ENCODE measurements at places on chromosomes 16 and 17.

DNA sequence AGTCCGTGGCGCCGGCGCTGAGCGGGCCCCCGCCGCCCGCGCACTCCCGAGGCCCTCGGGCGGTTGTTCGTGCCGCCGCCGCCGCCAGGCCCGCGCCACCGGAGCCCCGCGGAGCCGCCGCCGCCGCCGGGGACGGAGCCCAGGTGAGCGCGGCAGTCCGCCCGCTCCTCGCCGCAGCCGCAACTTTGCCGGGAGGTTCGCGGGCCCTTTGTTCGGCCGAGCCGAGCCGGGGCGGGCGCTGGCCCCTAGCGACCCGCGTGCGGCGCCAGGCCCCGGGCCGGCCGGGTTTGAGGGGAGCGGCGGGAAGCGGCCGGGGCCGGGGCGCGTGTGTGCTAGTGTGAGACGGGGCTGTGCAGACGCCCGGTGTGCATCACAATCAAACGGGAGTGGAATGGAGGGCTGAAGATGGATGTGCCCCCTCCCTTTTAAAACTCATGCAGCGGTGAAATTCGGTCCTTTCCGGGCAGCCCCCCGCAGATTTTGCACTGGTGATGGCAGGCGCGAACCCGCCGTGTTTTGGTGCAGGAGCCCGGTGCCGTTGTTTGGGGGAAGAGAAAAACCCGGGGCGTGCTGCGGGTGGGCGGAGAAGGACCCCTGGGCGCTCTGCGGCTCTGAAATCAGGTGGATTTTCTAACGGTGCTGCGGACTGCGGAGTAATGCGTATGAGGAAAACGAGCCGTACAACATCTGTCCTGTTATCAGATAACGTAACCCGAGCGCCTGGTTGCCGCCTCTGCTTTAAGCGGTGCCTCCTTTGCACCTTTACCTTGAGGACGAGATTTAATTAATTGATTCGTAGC is 823 bp downstream of the TNRC6C start:
- DNase-seq: no peak

GRCh38 chr16:11976850-11977375 is 379 bp downstream of the SNX29 start:
- no peak for DNase-seq

GRCh38 chr17:81350320-81350890 is 44.9 kb upstream of the BAHCC1 start:
- DNase-seq: no peak

DNA sequence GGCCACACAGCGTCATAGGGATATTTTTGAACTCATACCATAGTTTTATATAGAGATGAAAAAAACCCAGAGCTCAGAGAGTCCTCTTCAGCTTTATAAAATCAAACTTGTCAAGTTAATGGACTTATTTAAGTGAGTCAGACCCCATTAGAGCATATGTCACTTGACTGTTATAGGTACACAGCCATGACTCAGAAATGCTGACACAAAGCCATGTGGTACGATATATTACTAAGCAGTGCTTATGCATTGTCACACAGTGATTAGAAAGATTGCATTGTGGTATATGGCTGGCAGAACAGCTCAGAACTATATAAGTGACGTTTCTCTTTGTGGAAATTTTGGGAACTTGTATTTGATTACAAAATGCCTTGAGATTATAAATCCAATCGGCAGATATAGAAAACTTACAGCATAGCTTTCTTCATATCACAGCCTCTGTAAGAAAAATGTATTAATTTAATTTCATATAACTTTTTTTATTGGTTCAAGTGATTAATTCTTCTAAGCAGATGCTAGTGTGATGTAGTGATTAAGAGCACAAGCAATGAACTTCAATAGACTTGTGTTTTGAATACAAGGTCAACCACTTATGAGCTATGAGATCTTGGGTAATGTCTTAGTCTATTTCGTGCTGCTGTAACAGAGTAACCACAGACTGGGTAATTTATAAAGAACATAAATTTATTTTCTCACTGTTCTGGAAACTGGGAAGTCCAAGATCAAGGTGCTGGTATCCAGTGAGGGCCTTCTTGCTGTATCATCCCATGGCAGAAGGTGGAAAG is 25.8 kb upstream of the GINS3 start:
- no peak for DNase-seq

DNA sequence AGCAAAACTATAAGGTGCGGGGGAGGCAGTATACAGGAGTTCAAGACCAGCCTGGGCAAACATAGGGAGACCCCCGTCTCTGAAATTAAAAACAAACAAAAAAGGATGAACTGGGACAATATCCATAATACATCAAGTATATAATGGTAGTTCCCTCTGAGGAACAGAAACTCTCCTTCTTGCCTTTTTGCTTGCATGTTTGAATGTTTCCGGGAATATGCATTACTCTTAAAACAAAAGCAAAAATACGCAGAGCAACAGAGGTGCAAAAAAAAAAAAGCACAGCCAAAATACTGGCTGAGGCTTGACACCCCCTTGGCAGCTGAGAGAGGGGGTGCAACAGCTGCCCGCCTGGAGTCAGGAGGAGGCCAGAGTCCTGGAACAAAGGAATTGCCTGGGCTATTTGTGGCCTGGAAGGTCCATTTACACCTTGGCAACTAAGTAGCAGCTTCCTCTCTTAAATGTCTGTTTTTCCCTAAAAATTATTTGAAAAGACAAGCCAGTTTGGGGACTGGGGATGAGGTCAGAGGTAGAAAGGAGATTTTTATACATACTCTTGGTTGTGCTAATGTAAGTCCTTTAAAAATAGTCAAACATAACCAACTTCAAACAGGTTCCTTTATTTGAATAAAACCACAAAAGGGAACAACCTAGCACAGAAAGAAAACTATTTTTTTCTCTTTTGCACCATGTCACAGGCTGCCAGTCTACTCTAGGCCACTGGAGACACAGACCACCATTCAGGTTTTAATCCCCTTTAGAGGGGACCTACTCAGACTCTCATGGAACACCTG is 19.5 kb downstream of the USP7 start:
- DNase-seq: no peak

- no peak for DNase-seq
Measured at GRCh38 chr16:23290189-23291062, 11.7 kb upstream of the SCNN1B start.

DNA sequence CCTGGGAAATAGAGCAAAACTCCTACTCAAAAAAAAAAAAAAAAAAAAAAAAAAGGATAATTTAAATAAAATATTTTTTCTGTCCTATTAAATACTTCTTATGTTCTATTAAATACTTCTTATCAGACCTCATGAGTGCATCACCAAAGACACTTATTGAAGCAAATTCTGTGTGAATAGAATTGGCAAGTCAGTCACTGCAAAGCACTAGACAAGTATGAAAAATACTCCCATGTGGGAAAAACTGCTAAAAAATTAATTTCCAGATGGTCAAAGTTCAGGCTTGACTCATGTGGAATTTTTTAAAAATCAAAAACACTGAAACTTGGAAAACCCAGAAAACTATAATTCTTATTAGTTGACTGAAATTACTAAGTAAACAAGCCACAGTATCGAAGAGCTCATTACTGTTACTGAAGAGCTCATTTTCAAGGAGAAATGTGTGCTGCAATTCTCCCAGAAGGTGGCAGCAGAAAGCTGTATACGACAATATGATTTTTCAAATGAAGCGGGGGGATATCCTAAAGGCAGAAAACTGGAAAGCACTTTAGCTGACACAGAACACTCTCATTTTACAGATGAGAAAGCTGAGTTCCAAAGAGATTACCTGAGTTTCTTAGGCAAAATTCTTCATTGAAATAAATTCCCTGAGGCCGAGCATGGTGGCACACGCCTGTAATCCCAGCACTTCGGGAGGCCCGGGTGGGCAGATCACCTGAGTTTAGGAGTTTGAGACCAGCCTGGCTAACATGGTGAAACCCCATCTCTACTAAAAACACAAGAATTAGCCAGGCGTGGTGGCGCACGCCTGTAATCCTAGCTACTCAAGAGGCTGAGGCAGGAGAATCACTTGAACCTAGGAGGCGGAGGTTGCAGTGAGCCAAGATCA is 15.9 kb upstream of the FBXO47 start:
- DNase-seq: peak; percentile 43

- DNase-seq: no peak
Measured at GRCh38 chr16:46715769-46716305, 26.4 kb downstream of the ORC6 start.

GRCh38 chr16:88453611-88454522 is 787 bp downstream of the ZFPM1 start:
- no peak for DNase-seq

DNA sequence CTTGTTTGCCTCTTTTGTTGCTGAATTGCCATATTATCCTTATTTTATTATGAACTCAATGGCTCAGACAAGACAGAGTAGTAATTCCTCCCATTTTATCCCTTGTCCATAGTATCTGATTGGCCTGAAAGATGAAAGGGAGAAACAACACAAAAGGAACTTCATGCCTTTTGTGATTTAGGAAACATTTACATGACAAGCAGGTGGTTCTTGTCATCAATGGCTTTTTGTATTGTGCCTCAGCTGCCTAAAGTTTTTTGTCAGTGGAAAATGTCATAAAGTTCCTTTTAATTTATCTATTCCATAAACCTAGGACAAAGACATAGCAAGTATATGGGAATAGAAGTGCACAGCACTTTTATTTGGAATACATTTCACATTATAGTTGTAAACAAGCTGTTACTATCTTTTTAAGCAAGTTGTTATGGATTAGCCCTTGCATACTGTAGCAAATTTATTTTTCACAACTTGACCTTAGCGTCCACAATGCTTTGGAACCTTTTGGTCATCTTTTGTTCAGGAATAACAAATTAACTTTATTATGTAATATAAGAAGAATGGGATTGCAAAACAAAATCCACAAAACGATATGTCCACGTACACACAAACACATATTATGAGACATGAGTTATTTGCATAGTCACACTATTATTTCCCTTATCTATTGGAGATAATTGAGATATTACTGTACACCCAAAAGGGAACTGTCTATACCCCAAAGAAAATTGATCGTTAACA is 12.4 kb upstream of the MPHOSPH6 start:
- no peak for DNase-seq

GRCh38 chr17:73693071-73693470 is 48.8 kb upstream of the SDK2 start:
- no peak for DNase-seq

DNA sequence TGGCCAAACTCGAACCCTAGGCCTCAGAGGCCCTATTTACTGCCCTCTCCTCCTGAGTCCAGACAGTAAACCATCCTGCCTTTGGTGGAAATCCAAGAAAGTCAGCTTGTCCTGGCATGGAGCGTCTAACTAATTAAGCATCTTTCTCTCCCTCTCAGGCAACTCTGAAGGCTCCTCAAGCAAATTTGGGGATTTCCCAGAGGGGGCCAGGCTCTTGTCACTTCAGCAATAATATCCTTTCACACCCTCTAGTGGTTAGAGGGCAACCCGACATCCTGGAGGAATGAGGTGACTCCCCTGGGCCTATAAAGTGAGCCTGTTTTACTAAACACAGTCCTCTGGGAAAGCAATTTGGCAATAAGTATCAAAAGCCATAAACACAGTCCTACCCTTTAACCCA is 60.4 kb downstream of the NOG start:
- no peak for DNase-seq

DNA sequence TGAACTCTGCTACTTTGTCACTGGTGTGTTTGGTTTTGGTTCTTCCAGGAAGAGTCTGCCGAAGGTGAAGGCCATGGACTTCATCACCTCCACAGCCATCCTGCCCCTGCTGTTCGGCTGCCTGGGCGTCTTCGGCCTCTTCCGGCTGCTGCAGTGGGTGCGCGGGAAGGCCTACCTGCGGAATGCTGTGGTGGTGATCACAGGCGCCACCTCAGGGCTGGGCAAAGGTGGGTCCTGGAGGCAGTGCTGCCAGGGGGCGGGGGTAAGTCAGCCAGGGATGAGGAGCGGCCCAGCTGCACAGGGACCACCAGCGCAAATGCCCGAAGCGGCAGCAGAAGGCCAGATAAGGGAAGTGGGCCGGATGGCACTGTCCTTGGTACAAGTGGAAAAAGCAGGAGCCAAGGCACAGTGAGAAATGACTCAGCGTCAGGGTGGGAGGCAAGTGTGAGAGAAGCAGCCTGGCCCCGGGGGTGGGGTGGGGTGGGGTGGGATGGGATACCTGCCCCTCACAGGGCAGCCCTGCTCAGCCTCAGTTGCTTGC is 41.9 kb downstream of the TMEM11 start:
- DNase-seq: no peak

DNA sequence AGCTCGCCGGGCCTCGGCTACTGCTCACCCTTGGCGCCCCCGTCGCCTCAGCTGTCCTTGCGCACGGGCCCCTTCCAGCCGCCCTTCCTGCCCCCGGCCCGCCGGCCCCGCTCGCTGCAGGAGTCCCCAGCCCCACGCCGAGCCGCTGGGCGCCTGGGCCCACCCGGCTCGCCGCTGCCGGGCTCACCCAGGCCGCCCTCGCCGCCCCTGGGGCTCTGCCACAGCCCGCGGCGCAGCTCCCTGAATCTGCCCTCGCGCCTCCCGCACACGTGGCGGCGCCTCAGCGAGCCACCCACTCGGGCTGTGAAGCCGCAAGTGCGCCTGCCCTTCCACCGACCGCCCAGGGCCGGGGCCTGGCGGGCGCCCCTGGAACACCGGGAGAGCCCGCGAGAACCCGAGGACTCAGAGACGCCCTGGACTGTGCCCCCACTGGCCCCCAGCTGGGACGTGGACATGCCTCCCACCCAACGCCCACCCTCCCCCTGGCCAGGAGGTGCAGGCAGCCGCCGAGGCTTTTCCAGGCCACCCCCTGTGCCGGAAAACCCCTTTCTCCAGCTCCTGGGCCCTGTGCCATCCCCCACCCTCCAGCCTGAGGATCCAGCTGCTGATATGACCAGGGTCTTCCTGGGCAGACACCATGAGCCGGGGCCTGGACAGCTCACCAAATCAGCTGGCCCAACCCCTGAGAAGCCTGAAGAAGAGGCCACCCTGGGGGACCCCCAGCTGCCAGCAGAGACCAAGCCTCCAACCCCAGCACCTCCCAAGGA is 12.8 kb downstream of the MYO15A start:
- no peak for DNase-seq

DNA sequence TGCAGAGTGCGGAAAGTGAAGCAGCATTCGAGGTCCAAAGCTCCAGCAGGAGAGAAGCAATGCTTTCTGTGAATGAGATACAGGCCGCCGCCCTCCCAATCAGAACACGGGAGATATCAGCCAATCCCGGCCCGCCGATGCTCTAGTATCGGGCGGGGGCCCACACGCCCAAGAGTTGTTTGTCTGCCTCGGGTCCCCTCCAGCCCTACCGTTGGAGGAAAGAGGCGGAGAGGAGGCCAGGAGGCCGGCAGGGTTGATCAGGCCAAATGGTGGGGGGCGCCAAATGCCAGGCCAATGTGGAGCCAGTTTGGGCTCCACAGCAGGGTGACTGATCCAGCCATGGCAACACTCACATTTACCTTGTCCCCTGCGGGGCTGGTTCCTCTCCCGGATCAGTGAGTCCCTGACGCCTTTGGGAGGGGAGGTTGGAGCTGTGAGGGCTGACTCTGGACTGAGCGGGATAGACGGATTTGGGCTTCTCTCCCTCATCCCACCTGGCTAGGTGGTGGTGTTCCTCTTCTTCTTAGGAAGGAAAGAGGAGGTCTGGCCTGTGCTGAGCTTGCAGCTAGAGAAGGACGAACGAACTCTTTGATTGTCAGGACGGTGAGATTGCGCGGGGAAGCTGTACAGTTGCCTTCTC is 10.4 kb upstream of the CUEDC1 start:
- no peak for DNase-seq

GRCh38 chr17:58532555-58532951 is 18.1 kb upstream of the MTMR4 start:
- DNase-seq: no peak

Data from NCI-H2107 (cell line).